Aorta (tissue), 5 donors: ENCODE measurements at places on chromosomes 3 and 15. TPM values are rescaled to one million over a fixed set of nuclear protein-coding genes. Genes with fewer than 3 reads are reported as not detected.

TRIM42 gene
- total RNA-seq: not detected

WDR5B gene
- 4.3 TPM for total RNA-seq

LYSMD2 gene
- total RNA-seq: 10.5 TPM

FRMD4B gene
- 23.5 TPM for total RNA-seq

RPL35A gene
- 745 TPM for total RNA-seq

ZPLD1 gene
- total RNA-seq: 0.15 TPM

GUCA1C gene
- not detected for total RNA-seq

TMEM158 gene
- total RNA-seq: 3.2 TPM

PRRT3 gene
- total RNA-seq: 1.7 TPM

GRCh38 chr3:49025005-49025792 is 3.3 kb downstream of the NDUFAF3 start:
- H3K4me3 ChIP-seq: no peak overlapping the region
- H3K27ac ChIP-seq: no peak overlapping the region
- H3K27me3 ChIP-seq: peaks cover 3% of the 10 kb centered on the region
- no peaks in the 10 kb centered on the region for H3K4me1 ChIP-seq

GRCh38 chr3:132164469-132165092 is 129.8 kb upstream of the CPNE4 start:
- H3K4me3 ChIP-seq: no peak overlapping the region
- DNase-seq: no peak
- H3K27me3 ChIP-seq: no peaks in the 10 kb centered on the region
- no peak overlapping the region for H3K27ac ChIP-seq
- H3K36me3 ChIP-seq: no peaks in the 10 kb centered on the region

- no peak overlapping the region for H3K27ac ChIP-seq
- no peaks in the 10 kb centered on the region for H3K27me3 ChIP-seq
- peaks cover 2% of the 10 kb centered on the region for H3K4me1 ChIP-seq
- no peak for DNase-seq
Measured at GRCh38 chr3:120137548-120137947, 43.3 kb upstream of the GSK3B start.

- H3K27me3 ChIP-seq: no peaks in the 10 kb centered on the region
- no peaks in the 10 kb centered on the region for H3K4me1 ChIP-seq
- H3K27ac ChIP-seq: no peak overlapping the region
- no peak for DNase-seq
- peaks cover 2% of the 10 kb centered on the region for H3K36me3 ChIP-seq
Measured at GRCh38 chr15:80507638-80508316, 103.6 kb downstream of the ARNT2 start.

- H3K4me1 ChIP-seq: no peaks in the 10 kb centered on the region
- no peak for DNase-seq
- no peaks in the 10 kb centered on the region for H3K27me3 ChIP-seq
- H3K36me3 ChIP-seq: no peaks in the 10 kb centered on the region
- no peak overlapping the region for H3K27ac ChIP-seq
- no peak overlapping the region for H3K4me3 ChIP-seq
Measured at GRCh38 chr15:38878926-38879325, 314.3 kb upstream of the RASGRP1 start.

DNA sequence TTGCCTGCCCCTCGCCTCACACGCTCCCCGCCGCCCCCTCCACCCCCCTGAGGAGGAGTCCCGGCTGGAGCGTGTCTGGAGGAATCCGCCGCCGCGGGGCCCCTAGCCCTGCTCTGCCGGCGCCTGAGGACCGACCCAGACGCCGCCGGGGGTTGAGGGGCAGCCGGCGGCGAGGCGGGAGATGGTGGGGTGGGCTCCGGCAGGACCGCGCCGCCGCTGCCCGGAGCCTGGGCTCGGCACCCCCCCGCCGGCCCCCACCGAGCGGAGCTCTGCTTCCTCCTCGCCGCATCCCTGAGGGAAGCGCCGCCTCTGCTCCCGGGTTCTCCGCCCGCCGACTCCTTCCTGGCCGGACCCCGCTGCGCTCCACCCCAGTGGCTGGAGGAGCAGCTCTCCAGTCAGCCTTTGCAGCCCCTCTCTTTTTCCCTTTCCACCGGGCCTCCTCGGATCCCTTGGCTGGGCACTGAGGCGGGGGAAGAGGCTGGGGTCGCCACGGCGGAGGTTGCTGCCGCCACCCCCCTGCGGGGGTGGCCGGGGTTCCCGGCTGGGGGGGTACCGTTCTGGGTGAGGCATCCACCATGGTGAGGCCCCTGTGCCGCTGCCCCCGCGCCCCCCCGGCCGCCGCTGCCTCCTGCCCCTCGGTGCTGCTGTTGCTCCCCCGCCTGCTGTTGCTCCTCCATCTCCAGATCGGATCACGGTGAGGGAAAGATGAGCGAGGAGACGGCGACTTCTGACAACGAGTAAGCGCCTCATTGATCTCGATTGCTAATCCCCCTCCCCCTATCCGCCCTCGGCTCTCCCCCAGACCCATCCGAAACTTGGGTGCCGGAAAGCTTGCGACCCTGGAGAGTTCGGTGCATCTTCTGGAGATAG is at the start of gene SPRED1:
Gene SPRED1 (plus strand): TSS at position 356 of the 870 bp plus-strand sequence. CDS start 350 bp downstream, at position 706.
- H3K36me3 ChIP-seq: no peaks in the 10 kb centered on the region
- no peaks in the 10 kb centered on the region for H3K27me3 ChIP-seq
- H3K4me3 ChIP-seq: peak within 1 kb of the TSS; percentile 95
- DNase-seq: peak; percentile 92
- H3K4me1 ChIP-seq: no peaks in the 10 kb centered on the region

DNA sequence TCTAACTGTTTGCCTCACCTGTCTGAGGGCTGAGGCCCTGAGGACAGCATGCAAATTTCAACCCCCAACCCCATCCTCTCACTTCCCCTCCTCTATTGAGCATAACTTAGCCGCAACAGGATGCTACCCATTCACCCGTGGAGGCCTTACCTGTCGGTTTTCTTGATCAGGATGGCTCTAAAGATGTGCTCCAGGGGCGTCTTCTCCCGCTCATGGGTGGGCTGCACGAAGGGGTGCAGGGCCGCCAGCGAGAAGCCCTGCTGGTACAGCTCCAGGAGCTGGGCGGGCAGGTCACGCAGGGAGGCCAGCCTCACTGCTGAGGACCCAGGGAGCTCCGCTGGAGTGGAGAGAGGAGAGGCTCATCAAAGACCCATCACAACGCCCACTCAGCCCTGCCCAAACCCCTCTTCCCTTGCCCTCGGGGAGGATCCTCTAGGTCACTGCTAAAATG is 79.8 kb downstream of the RFTN1 start:
- H3K4me3 ChIP-seq: no peak overlapping the region
- no peaks in the 10 kb centered on the region for H3K27me3 ChIP-seq
- H3K4me1 ChIP-seq: peaks cover 2% of the 10 kb centered on the region
- H3K36me3 ChIP-seq: no peaks in the 10 kb centered on the region
- DNase-seq: no peak
- H3K27ac ChIP-seq: no peak overlapping the region

- no peak for DNase-seq
- no peaks in the 10 kb centered on the region for H3K27me3 ChIP-seq
- no peak overlapping the region for H3K27ac ChIP-seq
- peaks cover 4% of the 10 kb centered on the region for H3K36me3 ChIP-seq
- H3K4me3 ChIP-seq: no peak overlapping the region
Measured at GRCh38 chr15:51904931-51905330, 66.6 kb downstream of the LEO1 start.

DNA sequence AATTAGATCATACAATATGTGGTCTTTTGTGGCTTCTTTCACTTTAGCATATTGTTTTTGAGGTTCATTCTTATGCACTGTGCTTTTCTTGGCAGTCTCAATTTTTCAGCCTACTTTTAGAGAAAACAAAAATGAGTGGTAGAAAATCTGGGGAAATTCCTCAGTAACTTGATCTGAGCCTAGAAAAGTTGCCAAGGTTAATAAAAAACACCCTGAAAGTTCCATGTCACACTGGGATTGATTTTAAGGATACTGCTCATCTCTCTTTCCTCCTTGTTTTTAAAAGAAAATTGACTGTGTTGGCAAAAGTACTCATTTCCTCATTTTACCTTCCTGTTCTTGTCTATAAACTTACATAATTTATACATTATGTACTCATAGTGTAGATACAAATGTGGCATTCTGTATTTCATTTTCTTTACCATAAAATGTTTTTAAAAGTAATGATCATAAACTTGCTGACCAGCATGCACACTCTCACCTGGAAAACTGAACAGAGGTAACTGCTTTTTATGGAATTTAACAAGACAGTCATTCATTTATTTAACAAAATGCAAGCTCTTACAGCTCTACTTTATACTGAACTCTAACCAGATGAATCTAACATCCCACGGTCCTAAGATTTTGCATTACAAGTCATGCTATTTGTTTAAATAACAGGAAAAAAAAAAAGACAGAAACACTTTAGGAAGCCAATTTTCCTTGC is 28.6 kb upstream of the SH3BP5 start:
- no peak overlapping the region for H3K4me3 ChIP-seq
- H3K27me3 ChIP-seq: no peaks in the 10 kb centered on the region
- no peaks in the 10 kb centered on the region for H3K4me1 ChIP-seq
- H3K36me3 ChIP-seq: no peaks in the 10 kb centered on the region

DNA sequence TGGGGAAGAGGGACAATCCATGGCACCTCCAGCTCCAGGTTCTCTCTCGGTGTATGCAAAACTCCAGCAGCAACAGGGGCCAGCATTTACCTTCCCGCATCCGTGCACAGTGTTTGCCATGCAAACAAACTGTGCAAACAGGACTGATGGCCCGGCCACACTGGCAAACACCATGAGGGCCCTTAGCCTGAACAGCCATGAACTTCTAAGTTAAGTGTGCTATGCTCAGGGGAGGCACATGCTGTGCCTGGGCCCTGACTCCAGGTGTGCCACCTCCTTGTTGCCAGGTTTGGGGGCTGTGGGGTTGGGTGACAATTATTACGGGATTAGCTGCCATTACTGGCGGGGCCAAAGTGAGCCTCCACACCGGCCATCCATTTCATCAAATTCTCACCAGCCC is 57.5 kb downstream of the CACNA2D2 start:
- no peak overlapping the region for H3K4me3 ChIP-seq
- no peaks in the 10 kb centered on the region for H3K27me3 ChIP-seq
- H3K4me1 ChIP-seq: no peaks in the 10 kb centered on the region
- H3K36me3 ChIP-seq: no peaks in the 10 kb centered on the region

DNA sequence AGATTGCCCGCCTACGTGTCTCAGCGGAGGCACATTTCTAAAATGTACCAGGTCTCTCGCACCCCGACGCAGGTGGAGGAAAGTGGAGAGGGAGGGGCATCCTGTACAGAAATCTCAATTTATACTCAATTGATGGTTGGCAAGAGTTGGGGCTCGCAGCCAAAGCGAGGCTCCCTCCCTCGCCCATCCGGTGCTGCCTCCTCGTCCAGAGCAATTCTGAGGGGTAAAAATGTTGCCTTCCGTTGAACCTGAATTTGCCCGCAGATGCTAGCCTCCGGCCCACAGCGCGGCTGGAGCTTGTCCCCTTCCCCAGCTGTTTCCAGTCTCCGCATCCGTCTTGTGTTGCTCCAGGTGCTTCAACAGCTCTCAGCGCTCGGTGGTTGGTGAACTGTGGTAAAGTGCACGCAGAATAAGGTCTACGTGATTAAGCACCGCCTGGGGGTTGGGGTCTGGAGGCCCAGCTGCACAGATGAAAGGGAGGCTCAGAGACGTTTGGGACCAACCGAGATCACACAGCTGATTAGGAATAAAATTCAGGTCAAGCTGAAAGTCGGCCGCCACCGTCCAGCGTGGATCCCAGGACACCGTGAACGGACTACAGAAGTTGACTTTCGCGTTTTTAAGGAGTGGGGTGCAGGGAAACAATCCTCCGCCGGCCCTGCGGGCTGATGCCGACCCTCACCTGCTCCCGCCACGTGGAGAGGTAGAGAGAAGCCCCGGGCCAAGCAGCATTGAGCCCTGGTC is 846 bp upstream of the POLG start:
- H3K27me3 ChIP-seq: no peaks in the 10 kb centered on the region
- H3K4me1 ChIP-seq: no peaks in the 10 kb centered on the region
- no peaks in the 10 kb centered on the region for H3K36me3 ChIP-seq
- peak overlapping the region; percentile 15 for H3K4me3 ChIP-seq
- no peak for DNase-seq

DNA sequence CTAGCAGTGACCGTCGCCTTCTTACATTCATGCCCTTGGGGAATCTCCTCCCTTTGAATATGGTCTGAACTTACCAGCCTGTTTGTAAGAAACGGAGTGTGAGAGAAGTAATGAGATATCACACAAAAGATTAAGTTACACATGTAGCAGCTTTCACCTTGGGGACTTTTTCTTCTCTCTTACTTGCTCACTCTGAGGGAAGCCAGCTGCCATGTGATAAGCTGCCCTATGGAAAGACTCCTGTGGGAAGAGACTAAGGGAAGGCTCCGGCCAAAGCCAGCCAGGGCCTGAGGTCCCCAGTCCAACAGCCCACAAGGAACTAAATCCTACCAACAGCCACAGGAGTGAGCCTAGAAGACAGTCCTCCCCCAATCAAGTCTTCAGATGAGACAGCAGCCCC is 190.4 kb upstream of the TSC22D2 start:
- no peak overlapping the region for H3K4me3 ChIP-seq
- no peak for DNase-seq
- H3K4me1 ChIP-seq: peaks cover 5% of the 10 kb centered on the region
